ENCODE measurements at places on chromosomes 2 and 18.

DNA sequence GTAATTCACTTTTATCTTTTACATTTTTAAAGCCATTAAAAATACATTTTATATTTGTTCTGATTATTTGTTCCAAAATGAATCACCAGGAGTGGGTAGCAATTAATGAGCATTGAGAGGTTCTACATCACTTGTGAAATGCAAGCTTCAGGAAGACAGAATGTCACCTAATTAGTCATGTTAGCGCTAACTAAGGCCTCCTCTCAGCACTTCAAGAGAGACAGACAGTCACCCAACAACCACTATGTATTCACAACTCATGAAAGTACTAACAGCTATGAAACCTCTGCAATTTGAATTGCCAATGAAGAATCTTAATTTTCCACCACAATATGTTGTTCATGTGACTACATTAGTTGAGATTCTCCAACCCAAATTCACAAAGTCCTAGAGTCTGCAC lies 611.0 kb downstream of the KCNJ3 start:
- no peak for DNase-seq

DNA sequence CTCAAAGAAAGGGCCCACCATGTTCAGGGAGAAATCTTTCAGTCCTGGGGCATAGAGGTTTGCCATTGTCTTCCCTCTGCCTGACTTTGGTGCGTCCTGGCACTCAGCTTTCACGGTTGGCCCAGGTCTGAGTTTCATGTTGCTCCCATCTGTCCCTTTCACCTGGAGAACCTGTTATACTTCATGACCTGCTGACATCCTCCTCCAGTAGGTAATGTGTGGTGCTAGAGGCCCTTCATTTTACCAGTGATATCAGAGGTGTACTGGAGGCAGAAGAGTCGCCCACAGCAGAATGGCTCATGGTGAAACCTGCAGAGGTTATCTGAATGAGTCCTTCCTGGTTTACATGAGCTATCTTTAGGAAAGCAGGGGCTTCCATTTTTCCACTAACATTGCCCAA lies 128.8 kb upstream of the DLX2 start:
- no peak for DNase-seq

- DNase-seq: peak; percentile 1
Observed at GRCh38 chr18:5527603-5528002, 16.2 kb downstream of the EPB41L3 start.

DNA sequence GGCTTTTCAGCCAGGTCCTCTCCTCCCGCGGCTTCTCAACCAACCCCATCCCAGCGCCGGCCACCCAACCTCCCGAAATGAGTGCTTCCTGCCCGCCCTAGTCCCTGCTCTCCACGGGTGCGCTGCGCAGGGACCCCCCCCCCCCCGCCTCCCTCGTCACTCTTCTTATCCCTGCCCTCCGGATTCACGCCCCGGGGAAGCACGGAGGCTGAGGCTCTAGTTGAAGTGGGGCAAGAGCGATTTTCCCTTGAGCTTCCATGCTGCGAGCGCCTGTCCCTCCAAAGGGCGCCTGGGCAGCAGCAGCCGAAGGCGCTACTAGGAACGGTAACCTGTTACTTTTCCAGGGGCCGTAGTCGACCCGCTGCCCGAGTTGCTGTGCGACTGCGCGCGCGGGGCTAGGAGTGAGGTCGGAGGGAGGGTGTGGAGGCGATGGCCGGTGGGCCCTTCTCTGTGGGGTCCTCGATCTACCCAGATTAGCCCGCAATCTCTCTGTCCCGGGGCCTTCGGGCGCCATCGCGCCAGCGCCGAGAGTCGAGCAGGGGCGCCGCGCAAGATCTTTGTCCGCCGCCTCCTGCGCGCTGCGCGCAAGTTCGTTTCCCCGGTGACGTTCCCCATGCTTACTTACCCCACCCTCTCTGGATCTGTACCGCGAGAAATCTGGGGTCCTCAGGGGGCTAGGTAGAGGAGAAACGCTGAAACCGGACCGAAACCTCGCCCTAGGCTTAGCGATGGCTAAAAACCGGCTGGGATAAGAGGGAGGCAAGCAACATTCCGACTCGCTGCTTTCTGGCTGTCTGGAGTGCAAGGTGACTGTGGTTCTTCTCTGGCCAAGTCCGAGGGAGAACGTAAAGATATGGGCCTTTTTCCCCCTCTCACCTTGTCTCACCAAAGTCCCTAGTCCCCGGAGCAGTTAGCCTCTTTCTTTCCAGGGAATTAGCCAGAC lies 677 bp downstream of the GAD1 start:
- DNase-seq: peak; percentile 18

- no peak for DNase-seq
Observed at GRCh38 chr18:77079954-77080682, 52.5 kb downstream of the MBP start.

GRCh38 chr18:58896268-58896667 lies 31.6 kb downstream of the ZNF532 start:
- no peak for DNase-seq

DNA sequence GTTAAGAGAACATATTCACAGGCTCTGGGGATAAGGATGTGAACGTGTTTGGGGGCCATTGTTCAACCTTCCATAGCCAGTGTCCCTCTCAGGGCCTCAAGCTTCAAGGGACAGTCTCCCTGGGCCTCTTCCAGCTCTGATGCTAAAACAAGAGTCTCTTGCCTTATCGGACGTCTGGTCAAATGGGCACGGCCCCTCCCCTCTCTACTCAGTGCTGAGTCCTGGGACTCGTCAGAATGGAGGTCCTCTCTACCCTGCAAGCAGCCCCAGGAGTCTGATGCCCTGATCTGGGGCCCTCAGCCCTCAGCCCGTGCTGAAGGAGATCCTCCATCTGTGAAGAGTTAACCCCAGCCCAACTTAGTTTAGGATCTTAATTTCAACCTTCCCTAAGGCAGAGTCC lies 198.2 kb downstream of the ZFP36L2 start:
- no peak for DNase-seq

- peak; percentile 49 for DNase-seq
Observed at GRCh38 chr18:12516049-12516630, 108.4 kb downstream of the PRELID3A start.

- DNase-seq: no peak
Observed at GRCh38 chr2:3162442-3163077, 215.1 kb downstream of the EIPR1 start.

- DNase-seq: no peak
Observed at GRCh38 chr2:45020439-45020838, 11.2 kb upstream of the SIX2 start.

DNA sequence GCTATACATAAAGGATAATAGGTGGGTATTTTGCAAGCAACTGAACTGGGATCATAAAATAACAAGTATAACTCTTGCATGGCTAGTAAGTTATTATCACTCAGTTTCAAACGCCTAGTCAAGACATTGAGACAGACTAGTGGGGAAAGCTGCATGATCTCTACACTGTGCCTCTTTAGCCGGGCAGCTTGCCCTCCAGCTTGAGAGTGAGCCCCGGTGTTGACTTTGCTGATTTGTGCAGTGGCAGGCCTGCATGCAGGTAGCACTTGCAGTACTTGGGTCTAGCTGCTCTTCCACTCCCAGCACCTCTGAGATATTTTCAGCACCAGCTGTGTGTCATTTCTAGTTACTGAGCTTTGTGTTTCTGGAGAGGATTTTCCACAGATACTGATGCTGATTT lies 118.8 kb upstream of the DAPL1 start:
- DNase-seq: no peak

- peak; percentile 38 for DNase-seq
Observed at GRCh38 chr2:152176113-152176714, 651 bp upstream of the STAM2 start.

DNA sequence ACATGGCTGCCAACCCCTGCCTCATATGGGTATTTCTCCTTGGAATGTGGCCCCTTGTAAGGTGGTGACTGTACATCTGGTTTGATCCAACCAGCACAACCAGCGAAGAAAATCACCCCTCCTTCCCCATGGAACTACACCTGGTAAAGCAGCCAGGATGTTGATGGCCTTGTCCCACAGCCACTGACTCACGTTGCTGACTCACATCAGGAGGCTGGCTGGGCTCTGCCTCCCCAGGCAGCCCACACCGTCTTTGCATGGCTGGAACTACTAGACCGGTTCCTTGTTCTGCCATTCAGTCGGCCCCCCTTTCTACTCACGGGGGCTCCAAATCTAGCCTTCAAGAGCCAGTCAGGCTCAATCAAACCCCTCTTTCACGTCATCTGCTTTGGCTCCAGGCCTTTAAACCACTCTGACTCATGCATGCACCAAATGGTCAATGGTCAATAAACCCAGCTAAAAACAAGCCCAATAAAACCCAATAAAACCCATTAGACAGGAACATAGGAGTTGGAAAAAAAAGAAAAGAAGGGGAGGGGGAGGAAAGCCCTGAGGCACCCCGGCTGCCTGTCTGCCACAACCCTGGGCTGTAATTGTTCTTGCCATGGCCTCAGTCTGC lies 114.8 kb downstream of the PLB1 start:
- peak; percentile 73 for DNase-seq

DNA sequence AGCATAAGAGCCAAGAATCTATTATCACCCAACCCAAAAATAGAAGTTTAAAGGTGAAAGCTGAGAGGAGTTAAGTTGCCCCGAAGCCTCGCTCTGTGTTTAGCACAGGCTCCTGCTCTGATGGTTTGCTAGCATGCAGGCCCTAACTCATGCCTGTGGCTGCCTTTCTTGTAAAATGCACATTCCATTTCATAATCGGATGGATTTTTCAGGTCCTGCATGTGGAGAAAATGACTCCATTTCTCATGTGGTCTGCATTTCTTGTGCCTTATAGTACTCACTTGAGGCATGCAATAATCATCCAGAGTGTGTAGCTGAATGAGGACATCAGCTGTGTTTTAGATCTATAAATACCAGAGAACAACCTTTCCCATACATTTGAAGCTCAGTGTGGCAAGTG lies 381.8 kb downstream of the CPS1 start:
- DNase-seq: no peak

GRCh38 chr18:38241216-38241615 lies 675.6 kb upstream of the CELF4 start:
- DNase-seq: no peak

DNA sequence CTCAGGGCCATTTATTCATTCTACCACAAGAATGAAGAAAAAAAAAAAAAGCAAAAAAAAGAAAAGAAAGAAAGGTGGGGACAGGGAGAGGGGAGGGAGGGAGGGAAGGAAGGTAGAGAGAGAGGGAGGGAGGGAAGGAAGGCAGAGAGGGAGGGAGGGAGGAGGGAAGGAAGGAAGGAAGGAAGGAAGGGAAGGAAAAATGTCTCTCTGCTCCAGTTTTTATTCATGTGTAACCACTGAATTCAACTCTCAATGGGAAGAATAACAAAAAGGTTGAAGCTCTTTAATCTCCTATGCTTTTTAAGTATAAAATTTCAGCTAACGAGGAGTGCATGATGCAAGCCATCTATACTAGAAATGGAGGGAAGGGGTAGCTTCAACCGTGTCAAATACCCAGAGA lies 287.3 kb downstream of the MREG start:
- no peak for DNase-seq

GRCh38 chr18:48918660-48919456 lies 31.9 kb downstream of the SMAD7 start:
- DNase-seq: no peak

DNA sequence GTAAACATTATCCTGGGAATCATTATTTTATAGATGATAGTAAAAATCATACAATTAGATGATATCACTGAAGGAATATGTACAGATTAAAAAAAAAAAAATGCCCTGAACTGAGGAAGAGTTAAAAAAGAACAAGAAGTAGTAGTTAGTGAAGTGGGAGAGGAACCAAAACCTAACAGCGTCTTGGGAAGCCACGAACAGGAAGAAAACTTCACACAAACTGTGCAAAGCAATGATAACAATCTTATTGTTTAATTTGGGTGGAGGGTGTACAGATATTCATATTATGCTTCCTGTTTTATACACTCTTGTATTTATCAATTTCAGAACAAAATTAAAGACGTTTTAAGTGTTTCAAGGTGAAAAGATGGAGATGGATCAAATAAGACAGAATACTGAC lies 3.5 kb downstream of the HEATR5B start:
- no peak for DNase-seq

DNA sequence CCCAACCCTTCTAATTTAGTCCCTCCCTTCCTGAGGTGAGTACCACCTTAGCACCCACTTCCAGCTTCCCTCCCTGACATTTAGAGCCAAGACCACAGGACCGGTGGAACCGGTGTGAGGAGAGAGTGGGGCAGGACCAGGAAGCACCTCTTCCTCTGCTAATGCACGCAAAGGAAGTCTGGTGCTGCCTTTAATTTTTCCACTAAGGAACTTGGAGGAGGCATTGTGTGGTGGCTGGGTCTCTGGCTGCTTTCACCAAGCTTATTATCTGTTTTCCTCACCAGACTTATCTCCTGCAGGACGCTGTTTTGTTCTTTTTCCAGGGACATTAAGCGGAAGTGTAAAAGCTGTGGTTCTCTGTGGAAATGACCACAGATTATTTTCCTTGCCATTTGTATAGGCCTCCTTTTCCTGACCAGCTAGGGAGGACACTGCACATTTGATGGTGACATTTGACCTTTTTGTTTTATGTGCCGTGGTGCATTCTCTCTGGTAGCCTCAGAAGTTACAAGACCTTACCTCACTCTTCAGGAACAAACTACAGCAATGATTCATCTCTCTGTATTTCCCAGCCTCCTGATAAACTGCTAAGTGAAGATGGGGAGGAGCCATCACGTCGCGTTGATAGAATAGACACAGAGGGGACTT lies 39.8 kb upstream of the SPTBN1 start:
- peak; percentile 60 for DNase-seq

GRCh38 chr2:192570788-192571187 lies 376.1 kb upstream of the TMEFF2 start:
- no peak for DNase-seq

- DNase-seq: no peak
Observed at GRCh38 chr2:30545875-30546274, 98.8 kb downstream of the LCLAT1 start.

DNA sequence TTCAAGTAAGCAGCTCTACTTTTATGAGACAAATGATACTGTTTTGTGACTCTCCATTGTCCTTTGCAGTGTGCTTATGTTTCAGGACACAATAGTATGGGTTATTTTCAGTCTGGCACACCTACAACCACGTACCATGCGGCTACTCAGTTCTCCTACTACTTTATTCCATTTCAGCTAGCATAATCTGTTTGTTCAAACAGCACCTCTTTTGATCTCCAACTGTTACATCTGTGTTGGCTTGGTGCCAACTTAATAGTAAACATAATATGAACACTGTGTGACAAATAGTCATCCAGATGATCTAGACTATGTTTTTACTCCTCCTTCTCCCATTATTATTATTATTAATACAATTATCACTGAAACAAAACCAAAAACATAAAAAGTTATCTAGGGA lies 40.5 kb downstream of the MYO3B start:
- DNase-seq: no peak

DNA sequence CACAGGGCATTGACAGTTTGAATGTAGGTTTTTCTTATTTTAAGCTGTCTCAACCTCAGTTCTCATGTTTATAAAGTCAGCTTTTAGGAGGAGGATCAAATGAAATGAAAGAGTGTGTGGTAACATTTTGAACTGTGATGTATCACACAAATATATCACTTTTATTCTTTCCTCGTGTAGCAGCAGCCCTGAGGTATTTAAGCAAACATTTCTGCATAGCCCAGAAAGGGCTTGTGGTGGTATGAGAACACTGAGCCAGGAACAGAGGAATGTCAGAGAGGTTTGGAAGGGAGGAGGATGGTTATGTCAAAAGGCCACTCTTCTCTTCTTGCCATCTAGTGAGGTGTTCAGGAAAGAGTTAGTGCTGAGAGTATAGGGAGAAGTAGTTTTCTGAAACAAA lies 150.2 kb downstream of the PARD3B start:
- DNase-seq: peak; percentile 51

Measured in fibroblast of villous mesenchyme (primary cell).